Brain microvascular endothelial cell (primary cell): ENCODE measurements at places on chromosomes 12 and 14.

DNA sequence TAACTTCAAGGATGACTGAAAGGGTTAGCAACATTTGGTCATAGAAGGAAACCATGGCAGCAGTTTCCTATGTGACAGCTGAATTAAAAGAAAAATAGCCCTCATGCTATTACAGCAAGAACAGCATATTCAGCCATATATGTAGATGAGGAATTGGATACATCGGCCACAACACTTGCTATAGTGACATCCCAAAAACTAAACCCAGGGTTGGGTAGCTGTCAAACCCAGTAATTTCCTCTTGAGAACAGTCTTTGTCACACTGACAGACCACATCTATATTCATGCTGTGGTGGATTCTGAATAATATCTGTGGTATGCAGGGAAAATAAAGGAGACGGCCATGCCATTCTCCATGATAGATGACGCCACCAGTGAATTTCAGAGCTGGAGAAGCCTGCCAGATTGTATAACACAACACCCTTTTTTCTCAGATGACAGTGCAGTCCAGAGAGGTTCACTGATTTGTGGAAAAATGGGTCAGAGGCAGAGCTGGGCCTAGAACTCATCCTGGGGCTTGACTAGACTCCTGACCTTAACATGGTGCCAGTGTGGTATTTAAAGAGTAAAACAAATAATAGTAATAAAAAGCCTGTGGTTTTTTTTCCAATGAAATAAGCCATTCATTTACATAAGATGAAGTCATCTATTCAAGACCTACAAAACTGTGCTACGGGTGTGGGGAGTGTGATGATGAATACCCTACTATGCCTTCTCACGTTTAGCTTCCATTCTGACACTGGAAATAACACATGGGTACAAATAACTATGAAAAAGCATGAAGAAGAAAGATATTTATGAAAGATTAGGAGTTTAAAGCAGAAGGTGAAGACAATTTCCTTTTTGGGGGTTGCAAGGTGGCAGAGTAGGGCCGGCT lies 32.3 kb downstream of the EFCAB11 start:
- DNase-seq, result peak; percentile 97

DNA sequence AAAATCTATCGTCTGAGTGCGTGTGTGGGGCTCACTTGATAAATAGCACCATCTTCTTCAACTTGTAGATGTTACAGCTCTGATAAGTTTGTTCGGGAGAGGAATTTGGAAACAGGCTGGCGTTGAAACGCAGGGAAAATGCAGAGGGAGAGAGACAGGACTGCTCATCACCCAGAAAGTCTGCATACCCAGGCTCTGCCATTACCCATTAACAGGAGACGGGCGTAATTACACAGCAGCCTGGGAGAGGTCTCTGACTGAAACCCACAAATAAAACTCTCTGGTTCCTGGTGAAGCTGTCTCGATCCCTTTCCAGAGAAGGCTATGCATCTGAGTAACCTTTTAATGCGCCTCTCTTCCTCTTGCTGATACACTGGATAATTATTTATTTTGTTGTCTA lies 547.3 kb downstream of the BCL11B start:
- DNase-seq, result no peak

DNA sequence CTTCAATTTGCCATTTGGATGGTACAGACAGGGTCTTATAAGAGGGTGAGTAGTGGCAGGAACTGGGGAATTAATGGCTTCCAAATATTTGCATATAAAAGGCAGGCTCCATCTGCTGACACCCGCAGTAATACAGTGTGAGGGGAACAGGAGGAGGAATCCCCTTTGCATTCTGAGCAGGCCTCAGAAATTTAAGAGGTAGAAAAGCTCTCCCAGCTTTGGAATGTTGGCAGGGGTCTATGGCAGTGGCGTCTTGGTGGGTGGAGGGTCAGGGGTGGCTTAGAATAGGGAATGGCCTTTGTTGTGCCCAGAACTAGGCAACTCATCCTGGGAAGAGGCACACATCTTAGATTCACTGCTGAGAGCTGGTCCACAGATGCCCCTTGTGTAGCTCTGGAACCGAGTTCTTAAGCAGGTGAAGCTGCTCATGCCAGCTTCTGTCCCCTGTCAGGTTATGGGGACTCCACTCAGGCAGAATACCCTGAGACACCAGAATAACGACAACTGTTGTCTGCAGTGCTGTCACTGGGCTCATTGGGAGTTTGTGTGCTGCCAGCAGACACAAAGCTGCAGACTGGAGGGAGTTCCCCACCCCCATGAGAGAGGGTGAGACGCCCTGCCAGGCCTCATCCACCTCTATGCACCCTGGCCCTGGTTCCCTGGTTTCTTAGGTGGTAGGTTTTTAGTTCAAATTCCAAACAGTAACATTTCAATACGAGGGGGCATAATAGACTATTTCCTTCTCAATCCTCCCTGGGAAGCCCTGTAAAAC lies 190.2 kb downstream of the MON2 start:
- DNase-seq, result no peak

DNA sequence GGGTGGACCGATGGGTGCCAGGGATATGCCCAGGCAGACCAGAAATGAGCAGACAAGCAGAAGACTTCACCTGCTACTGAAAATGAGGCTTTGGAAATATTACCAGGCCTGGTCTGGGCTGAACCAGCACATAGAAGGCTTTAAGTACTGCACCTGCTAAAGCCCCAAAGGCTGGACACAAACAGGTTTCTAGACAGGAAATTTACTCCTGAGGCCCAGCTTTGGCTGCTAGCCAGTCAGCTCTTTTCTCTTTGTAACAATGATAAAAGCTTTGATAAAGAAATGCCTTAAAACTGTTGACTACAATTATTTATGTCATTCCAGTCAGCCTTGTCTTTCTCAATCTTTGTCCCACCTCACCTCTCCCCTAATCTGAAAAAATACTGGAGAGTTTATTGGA lies 228.9 kb upstream of the EGLN3 start:
- DNase-seq, result no peak

DNA sequence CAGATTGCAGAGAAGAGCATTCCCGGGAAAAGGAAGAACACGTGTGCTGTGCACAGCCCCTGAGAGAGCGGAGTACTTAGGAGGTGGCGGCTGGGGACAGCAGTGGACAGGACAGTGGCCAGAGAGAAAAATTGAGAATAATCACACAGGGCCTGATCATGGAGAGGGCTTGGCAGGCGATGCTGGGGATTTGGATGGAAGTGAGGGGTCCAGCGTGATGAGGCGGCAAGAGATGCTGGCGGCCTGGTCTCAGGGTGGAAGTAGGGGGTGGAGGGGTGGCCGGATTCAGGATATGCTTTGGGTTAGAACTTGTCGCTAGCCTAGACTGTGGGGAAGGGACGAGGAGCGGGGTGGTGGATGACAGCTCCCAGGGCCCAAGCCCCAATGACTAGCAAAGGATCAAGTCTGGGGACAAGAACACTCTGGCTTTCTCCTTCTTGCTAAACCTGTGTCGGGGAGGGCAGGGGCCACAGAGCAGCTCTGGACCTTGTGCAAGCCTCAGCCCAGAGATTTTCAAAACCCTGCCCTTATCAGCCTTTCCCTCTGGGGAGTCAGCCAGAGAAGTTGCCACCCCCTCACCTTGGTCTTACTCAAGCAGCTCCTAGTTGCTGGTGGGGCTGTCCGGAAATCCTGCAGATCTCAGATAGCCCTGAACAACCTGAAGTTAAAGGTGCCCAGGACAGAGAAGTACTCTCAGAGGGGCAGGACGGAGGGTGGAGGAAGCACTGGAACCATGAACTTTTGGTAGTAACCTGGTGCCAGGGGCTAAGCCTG lies 1.3 kb downstream of the HVCN1 start:
- no peak for DNase-seq

- no peak for DNase-seq
Measured at GRCh38 chr12:30700216-30700900, 4.7 kb upstream of the IPO8 start.
